ENCODE measurements at places on chromosomes 2 and 18.

DNA sequence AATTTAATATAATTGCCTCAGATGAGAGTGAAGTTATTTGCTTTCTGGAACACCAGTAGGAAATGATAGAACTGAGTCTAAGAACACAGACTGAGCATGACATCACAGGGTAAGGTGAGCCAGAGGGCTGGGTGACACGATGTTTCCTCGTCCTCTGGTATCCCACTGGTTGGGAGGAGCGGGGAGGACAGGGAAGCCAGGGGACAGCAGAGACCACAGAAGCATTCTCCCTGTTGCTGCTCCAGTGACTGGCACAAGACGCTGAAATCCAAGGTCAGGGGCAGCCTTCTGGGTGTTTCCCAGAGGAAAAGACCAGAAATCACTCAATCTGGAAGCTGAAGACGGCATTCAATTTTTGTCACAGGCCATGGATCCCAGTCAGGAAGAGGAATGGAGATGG is 363.4 kb upstream of the SOX11 start:
- no peak for DNase-seq

- peak; percentile 61 for DNase-seq
Observed at GRCh38 chr2:45171136-45171501, 161.9 kb upstream of the SIX2 start.

DNA sequence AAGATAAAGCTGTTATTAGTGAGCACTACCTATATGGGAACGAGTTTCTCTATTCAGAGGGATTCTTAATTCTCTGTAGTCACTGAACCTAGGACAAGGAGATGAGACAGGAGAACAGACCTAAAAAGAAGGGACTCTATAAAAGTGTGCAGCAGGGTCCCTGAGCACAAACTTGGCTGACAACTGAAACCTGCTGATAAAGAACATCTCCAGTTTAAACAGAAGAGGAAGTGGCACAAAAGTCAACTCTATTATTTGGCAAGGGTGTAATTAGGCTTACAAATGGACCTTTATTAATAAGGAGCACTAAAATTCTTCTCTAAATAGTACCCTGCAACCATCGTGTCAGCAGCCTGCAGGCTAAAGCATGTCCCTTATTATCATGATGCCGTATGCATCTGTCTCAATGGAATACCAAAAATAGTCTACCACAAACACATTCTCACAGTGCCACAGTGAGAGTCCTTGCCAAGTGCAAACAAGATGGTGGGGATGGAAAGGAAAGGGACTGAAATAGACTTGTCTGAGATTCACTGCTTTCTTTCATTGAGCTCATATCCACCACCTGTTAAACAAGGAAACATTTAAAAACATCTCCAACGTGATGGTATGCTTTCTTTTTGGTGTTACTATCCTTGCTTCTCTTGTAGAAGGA is 260.2 kb downstream of the INSIG2 start:
- no peak for DNase-seq

GRCh38 chr2:46803911-46804670 is 111.5 kb downstream of the MCFD2 start:
- DNase-seq = peak; percentile 17

DNA sequence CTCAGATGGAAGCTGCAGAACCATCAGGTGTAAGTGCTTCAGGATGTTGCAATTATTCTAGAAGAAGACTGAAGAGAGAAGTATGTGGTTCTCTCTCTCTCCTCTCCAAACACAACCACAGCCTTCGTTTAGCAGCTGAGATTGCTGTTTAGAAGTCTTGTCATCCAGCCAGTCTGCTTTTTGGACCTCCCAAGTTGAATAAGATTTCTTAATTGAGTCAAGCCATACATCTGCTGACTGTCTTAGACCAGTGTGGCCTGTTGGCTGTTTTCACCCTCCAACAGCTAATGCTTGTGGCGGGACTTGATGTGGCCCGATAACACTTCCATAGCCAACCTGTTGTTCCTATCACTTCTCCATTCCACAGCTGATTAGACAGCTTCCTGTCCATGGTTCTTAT is 91.3 kb upstream of the TMEM17 start:
- no peak for DNase-seq

DNA sequence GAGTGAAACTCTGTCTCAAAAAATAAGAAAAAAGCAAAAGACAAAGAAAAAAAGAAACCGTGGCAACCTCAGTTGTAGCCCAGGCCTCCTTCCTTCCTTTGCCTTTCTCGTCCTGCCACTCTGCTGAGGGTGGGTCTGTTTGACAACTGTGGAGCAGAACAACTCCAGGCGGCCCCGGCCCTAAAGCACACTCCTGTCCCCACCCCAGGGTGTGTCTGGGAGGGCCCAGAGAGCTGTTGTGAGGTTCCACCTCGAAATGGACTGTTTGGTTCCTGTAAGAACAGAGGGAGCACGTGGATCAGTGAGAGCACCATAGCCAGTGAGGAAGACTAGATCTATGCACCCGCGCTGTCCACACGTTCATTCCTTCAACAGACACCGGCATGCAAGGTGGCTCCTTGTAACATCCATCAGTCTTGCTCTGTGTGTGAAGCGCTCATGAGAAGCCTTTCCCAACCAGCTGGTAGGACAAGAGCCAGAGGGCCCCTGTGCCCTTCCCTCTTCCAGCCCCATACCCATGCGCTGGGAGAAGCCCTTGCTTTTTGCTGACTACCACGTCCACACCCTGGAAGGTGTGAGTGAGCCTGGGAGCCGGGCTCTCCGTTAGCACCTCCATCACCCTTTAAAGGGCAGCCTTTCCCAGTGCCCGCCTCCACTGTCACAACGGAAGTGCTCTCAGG is 61.6 kb downstream of the SOWAHC start:
- DNase-seq = no peak

DNA sequence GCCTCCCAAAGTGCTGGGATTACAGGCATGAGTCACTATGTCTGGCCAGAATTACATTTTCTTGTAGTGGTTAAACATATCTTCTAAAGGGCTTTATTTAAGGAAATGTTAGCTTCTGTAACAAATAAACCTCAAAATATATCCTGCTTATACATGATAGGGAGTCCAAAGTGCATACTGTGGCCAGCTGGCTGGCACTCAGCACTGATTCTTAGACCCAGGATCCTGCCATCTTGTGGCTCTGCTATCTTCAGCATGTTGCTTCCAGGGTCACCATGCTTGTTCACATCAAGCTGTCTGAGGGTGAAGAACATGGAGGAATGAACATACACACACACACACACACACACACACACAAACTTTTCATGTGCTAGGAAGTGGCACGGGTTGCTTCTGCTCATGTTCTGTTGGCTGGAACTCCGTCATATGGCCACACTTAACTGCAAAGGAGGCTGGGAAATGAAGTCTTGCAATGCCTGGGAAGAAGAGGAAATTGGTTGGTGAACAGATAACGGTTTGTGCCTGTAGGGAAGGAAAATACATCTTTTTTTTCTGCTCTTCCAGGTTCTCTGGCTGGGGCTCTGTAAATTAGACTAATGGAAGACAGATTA is 40.0 kb downstream of the NPPC start:
- DNase-seq = no peak

DNA sequence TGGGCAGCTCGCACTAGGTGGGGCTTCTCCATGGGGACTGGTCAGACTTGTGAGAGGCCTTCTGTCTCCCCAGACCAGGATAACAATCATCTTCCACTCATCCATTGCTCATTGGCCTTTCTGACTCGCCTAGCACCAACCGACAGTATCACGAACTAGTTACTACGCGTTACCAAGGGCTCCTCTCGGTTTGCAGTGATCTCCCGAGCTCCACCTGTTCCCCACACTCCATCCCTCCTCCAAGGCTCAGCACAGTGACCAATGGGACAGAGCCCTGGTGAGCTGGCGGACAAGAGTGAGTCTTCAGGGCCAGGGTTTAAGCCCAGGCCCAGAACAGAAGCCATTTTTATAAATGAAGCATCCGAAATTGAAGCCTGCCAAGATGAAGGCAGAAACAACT is 42.8 kb upstream of the SMAD7 start:
- DNase-seq = no peak

- DNase-seq = peak; percentile 80
Observed at GRCh38 chr18:79644006-79644665, 35.5 kb upstream of the CTDP1 start.

DNA sequence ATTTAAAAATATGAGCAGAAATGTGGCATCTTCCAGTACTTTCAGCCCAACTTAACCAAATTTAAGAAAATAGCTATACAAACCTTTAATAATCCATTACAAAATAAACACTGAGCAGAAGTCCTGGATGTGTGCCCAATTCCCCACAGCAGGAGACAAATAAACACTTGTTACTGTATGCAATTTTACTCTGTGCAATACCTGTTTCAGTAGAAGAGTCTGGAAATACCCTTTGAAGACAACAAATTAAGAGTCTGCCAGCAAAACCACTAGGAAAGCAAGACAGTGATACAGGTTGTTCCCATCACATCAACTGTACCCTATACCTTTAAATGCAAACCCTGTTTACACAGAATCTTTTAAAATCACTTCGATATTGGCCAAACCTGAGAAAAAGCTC is 41.4 kb upstream of the RNU4ATAC start:
- DNase-seq = no peak

DNA sequence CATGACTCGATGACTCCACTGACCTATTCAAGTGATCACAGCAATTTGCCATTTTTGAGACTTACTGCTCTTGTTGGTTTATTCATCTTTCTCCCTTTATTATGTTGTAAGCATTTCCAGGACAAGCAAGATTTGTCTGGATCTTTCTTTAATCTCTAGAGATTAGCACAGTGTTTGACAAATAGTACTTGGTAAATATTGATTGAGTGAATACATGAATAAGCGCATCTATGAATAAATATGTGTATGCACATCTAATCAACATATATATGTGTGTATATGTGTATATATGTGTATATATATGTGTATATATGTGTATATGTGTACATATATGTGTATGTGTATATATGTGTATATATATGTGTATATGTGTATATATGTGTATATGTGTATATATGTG is 7.3 kb downstream of the TMX3 start:
- DNase-seq = no peak

GRCh38 chr2:45962177-45962921 is 310.9 kb downstream of the PRKCE start:
- DNase-seq = peak; percentile 87

- no peak for DNase-seq
Observed at GRCh38 chr2:176814740-176815367, 397.7 kb upstream of the HNRNPA3 start.

GRCh38 chr2:20487392-20488174 is 40.7 kb downstream of the RHOB start:
- DNase-seq = no peak

DNA sequence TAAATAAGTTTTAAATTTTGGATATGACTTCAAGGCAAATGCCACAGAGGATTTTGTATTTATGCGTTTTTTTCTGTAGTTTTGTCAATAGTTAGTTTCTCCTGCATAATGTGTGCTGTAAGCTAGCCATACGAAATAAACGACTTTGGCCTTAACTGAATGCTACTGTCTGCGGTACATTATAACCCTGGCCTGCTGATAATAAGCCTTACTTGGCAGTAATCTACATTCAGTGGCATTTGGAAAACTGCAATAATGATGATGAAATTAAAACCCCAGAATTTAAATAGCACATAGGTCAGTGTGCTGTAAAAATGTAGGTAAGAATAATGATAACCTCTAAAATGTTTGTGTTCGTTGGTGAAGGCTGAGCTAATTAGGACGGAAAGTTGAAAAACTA is 88.8 kb downstream of the LRP1B start:
- no peak for DNase-seq

DNA sequence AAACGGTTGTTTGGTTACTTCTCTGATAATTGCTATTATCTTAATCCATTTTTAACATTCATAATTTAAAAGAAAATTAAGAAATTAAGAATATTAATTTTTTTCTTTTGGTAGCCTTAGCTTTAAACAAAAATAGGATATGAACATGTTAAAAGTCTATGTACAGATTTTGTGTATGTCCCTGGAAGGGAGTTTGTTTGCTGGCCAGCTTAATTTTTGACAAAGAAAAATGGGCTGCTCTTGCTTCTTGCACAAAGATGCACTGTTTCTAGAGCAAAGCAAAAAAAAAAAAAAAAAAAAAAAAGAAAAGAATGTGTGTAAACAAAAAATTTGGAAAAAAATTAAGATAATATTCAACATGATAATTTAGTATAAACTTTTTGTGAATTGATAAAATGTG is 1.3 kb downstream of the RFTN2 start:
- no peak for DNase-seq

DNA sequence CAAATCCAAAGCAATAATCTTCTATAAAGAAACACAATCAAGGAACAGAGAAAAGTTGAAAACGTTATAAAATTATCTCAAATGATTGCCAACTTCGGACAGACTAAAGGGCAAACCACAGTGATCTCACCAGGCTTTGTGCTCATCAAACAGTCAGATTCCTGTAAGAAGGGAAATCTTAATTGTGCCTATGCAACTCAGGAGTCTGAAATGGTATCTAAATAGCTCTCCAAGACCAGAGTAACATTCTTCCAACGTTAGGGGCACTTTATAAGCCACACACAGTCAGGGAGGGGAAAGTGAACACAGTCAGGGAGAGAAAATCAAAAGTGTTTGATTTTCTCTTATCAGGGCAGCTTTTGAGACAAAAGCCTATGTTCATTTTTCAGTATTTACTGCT is 29.4 kb downstream of the PLEKHM3 start:
- DNase-seq = no peak

GRCh38 chr18:63109802-63110201 is 209.8 kb downstream of the BCL2 start:
- DNase-seq = no peak

- DNase-seq = no peak
Observed at GRCh38 chr18:78685250-78685979, 294.2 kb upstream of the SALL3 start.

GRCh38 chr18:34550902-34551301 is 159.2 kb upstream of the DTNA start:
- DNase-seq = no peak

DNA sequence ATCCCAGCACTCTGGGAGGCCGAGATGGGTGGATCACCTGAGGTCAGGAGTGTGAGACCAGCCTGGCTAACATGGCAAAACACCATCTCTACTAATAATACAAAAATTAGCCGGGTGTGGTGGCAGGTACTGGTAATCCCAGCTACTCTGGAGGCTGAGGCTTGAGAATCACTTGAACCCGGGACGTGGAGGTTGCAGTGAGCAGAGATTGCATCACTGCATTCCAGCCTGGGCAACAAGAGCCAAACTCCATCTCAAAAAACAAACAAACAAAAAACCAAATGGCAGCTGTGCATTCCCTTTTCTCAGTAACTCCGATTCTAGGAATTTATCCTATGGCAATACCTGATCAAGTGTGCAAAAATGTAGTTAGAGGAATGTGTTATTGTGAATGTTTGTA is 4.7 kb upstream of the GRHL1 start:
- no peak for DNase-seq

DNA sequence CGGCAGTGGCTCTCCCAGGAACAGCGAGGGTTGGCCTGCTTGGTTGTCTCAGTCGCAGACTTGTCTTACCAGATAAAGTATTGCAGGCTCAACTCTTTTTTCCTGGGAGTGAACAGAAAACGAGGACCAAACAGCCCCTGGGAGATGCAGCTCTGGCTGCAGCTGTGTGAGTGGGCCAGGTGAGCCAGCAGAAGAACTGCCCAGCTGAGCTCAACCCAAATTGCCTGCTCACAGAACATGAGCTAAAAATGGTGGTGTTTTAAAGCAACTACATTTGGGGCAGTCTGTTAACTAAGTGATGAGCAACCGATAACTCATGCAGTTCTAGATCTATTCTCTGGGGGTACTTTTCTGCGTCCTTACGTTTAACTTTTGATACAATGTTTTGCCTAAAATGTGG is 161.1 kb upstream of the SIX3 start:
- no peak for DNase-seq

GRCh38 chr2:237652181-237652580 is 24.8 kb downstream of the LRRFIP1 start:
- no peak for DNase-seq

- no peak for DNase-seq
Observed at GRCh38 chr2:192544371-192544955, 349.7 kb upstream of the TMEFF2 start.
